Kidney epithelial cell (primary cell): ENCODE measurements at places on chromosomes 7 and 10. TPM values are rescaled to one million over a fixed set of nuclear protein-coding genes. Genes with fewer than 3 reads are reported as not detected.

DNA sequence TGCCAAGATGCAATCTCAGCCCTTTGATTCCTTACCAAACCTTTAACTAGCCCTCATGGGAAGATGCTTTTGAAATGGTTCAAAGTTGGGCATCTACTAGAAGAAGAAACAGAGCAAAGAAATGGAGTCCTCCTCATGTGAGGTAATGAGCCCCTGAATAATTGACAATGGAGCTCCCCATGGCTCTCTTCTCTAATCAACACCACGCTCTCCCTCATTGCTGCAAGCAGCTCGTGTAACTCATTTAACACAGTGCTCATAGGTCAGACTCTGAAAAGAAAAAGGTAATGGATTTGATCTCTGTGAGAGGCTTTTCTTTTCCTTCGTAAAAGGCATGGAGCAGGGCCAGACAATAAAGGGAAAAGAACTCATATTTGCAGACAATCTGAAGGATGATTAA is 312.8 kb downstream of the PHTF2 start:
- DNase-seq, result no peak

- no peak for DNase-seq
Observed at GRCh38 chr10:5663692-5664427, 2.5 kb downstream of the ASB13 start.

DNA sequence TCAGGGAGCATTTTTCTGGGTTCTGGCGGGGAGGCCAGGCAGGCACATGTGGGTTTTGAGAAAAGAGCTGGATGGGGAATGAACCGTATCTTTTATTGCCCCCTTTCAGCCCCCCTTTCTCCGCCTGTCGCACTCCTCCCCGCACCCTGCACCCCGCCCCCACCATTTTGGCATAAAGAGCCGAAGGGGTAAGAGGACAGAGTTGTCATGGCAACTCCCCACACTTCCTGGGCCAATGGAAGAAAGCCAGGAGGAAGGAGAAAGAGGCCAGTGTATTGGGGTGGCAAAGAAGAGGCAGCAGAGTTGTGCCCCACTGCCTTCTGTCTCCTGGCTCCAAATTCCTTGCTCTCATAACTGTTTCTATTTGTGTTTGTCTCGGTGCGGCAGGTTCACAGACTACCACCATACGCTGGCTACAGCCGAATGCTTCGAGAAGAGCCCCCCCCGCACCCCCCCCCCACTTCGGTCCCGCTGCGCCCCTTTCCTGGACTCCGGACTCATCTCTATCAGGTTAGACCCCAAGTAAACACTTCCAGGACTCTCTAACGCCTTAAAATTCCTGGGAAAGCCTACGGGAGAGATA is 3.4 kb downstream of the KCNIP2 start:
- DNase-seq, result no peak

DNA sequence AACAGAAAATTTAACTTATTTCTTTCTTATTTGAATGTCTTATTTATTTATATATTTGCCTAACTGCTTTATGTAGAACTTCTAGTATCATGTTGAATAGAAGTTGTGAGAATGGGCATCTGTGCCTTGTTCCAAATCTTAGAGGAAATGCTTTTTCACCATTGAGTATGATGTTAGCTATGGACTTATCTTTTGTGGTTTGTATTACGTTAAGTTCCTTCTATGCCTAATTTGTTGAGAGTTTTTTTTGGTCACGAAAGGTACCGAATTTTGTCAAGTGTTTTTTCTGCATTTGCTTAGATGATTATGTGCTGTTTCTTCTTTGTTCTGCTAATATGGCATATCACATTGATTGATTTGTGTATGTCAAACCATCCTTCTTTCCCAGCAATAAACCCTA is 161.0 kb upstream of the TRIM24 start:
- no peak for DNase-seq

DNA sequence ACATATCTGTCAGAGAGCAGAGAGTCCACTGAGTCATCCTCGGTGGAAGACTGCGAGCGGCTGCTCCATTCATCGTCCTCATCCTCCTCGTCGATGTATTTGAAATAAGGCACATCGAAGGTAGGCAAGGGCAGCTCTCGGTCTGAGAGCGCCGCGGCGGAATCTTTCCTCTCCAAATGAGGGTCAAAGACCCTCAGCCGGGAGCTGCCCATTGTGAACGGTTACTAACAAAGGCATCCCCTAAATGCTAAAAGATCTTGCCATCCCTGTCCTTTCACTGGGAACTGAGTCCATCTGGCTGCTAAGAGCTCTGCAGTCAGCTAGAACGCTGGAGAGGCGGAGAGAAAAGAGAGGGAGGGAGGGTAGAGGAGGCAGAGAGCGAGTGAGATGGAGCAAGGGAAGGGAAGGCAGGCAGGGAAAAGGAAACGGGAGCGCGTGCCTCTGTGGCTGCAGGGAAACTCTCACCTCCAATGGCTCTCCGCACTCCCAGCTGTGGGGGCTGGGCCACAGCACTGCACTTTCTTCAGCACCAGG is 163.4 kb downstream of the RAPGEF5 start:
- DNase-seq, result no peak

DNA sequence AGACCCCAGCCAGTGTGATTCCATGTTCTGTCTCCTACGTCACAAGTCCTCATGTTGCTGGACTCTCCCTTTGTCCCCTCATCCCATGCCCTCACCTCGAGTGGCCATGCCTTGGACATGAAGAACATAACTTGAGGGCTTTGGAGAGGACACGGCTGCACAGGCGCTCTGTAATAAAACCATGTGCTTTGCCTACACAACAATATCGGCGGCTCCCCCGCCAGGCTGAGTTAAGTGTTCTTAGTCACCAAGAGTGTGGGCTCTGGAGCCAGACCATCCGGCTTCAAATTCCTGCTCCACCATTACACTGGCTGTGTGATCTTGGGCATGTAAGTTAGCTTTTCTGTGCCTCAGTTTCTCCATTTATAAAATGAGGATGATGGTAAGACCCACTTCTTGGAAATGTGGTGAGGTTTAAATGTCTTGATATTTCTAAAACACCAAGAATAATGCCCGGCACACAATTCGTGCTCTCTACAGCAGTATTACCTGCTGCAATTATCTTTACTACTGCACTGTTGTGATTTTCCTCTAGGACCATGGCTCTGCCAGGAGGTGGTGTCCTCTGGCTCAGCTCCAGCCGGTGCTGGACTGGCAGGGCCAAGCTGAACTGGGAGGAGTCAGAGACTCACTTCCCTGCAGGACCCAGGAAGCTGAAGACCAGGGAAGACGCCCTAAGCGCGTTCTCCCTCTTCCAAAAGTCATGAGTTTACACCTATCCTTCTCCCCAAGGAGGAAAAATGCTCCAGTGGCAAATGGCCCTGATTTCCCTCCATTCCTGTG is 15.7 kb downstream of the SLIT1 start:
- no peak for DNase-seq

GRCh38 chr10:61140765-61141392 is 196.9 kb upstream of the RHOBTB1 start:
- no peak for DNase-seq

DNA sequence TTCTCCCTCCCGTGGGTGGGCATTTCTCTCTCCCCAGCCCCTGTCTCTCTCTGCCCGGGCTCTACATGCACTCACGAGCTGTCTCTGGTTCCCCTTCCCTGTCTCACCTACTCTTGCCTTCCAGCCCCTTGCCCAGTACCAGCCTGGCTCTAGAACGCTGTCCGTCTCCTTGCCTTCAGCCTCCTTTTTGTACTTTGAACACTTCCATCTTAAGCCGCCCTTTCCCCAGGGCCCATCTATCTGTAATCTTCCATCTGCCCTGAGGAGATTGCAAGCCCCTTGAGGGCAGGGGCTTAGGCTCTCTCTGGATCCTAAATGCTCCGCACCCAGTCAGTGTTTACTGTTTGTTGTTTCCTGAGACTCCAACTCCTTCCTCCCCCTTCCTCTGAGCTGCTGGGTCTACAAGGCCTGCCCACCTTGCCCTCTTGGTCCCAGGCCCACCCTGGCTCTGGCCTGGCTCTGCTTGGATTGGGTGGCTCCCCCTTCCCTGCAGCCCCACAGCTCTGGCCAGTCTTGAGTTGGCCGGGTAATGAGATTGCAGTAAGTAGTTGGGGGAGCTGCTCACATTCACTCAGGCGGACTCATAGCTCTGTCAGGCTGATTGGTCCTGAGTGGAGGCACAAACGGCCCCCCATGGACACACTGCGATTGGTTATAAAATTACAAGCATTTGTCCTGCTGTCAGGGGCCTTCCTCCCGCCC is 28.3 kb downstream of the POLL start:
- DNase-seq, result no peak

GRCh38 chr7:87875151-87876039 is 765 bp downstream of the SLC25A40 start:
- DNase-seq, result no peak

DNA sequence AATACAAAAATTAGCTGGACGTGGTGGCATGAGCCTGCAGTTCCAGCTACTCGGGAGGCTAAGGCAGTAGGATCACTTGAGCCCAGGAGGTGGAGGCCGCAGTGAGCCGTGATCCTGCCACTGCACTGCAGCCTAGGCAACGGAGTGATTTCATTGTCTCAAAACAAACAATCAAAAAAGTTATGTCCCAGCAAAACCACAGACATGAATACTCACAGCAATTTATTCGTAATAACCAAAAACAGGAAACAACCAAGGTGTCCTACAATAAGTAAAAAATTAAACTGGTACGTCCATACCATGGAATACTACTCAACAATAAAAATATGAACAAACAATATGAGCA is 11.6 kb upstream of the CYTH3 start:
- no peak for DNase-seq

- no peak for DNase-seq
Observed at GRCh38 chr10:18554479-18554878, 96.9 kb downstream of the NSUN6 start.

GRCh38 chr7:29953726-29954347 is 35.8 kb downstream of the SCRN1 start:
- DNase-seq, result no peak

DNA sequence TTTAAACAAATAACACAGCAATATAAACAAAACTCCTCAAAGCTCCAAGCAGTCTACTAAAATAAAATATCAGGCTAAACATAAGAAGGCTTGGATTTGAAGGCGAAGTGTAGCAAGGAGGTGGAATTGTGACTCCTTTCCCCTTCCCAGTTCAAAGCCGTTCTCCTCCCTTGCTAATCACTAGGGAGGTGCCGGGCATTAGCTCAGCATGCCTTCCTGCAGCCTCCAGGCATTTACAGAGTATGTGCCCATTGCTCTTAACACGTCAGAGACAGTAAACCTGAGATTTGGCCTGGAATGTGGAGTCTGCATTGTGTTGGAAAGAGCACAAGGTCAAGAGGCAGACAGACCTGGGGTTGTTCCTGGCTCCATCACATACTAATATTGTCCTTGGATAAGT is 15.6 kb downstream of the CNNM1 start:
- DNase-seq, result no peak

DNA sequence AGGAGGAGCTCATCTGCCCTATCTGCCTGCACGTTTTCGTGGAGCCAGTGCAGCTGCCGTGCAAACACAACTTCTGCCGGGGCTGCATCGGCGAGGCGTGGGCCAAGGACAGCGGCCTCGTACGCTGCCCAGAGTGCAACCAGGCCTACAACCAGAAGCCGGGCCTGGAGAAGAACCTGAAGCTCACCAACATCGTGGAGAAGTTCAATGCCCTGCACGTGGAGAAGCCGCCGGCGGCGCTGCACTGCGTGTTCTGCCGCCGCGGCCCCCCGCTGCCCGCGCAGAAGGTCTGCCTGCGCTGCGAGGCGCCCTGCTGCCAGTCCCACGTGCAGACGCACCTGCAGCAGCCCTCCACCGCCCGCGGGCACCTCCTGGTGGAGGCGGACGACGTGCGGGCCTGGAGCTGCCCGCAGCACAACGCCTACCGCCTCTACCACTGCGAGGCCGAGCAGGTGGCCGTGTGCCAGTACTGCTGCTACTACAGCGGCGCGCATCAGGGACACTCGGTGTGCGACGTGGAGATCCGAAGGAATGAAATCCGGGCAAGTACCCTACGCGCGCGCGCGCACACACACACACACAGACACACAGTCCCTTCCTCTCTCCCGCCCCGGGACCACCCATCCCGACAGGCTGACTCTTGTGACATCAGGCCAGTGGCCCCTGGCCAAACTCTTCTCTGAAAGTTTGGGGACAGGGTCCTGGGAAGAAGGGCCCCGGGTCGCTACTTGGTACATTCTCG is 538 bp downstream of the TRIM8 start:
- no peak for DNase-seq

DNA sequence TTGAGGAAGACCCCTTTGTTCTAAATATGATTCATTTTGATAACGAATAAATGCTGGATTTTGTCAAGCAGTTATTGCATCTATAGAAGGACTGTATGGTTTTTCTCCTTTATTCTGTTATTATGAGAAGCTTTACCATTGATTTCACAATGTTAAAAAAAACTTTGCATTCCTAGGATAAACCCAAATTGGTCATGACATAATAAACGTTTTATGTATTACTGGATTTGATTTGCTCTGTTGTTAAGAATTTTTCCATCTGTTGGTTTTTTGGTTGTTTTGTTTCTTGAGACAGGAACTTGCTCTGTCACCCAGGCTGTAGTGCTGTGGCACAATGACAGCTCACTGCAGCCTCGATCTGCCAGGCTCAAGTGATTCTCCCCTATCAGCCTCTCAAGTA is 2.2 kb upstream of the DNA2 start:
- no peak for DNase-seq

GRCh38 chr7:7510794-7511193 is 24.9 kb downstream of the COL28A1 start:
- no peak for DNase-seq

DNA sequence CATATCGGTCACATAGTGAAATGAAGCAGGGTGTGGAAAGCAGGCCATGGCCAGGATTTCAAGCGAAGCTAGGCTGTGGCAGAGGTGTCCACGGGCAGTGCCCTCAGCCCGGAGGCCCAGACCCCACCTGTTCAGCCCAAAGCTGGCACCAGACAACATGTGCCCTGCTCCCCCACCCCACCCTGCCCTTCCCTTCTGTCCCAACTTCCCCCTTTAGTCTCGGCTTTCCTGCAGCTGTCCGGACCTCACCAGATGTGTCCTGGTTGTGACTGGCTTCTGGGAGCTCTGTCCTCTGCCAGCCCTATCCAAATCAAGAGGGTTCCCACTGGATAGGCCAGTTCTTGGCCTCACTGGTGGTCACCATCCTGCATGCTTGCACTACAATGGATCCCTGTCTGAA is 37.3 kb downstream of the ADAM12 start:
- DNase-seq, result no peak

DNA sequence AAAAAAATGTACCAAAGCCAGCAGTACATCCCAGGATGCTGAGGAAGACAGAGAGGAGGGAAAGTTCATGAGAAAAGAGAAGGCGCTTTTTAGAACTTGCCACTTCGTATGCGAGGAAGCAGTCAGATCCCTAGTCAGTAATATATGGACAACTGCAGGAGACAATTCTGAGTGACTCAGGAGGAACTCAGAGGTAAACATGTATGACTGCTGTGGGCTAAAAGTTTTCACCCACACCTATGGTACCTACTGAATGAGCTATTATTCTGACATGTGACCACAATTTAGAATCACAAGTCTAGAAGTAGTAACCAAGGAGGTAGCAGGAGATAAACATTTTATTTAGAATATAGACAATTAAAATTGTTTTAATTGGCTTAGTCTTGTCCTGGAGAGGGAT is 126.5 kb downstream of the ICA1 start:
- no peak for DNase-seq

- no peak for DNase-seq
Observed at GRCh38 chr10:106380706-106381105, 783.8 kb downstream of the SORCS1 start.

The LIPN gene
- not detected in 2 replicates for total RNA-seq

The OR9A2 gene
- total RNA-seq, result not detected in 2 replicates

The VSTM4 gene
- total RNA-seq, result 0.50 and 0.68 TPM in 2 replicates

The TMEM236 gene
- 0.08 and 0.14 TPM in 2 replicates for total RNA-seq

The ZNF503 gene
- total RNA-seq, result 13.8 and 16.8 TPM in 2 replicates

The TRUB1 gene
- 31.5 and 35.5 TPM in 2 replicates for total RNA-seq

The ANTXRL gene
- total RNA-seq, result not detected in 2 replicates

The PAX4 gene
- not detected in 2 replicates for total RNA-seq
